ENCODE measurements at places on chromosomes 11 and 22.

DNA sequence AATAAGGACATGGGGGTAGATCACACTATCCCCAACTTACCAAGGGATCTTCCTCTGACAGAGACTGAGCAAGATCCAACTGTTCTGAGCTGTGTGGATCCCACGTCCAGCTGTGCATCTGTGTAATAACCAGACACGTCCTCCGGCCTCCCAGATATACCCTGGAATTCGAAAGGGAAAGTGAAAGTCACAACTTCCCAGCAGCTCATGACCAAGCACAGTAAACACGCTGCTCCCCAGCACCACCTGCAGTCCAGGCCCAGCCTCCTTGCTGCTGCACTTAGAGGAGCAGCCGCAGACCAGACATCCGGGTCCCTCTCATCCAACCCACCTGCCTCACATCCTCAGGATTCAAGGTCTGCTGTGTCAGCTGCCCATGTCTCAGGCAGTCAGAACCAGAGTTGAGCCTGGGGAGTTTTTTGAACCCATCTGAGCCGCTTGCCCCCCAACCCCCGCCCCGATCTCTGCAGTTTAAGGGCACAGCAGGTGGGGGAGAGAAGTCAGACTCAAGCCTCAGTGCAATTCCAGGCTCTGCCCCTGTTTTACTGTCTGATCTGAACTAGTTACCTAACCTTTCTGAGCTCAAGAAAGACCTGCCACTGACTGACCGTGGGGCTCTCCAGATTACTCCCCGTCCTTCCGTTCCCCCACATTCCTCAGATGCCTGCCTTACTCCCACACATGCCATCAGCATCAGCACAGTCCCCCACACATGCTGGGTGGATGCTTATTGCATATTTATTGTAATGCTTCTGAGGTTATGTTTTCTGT is at the start of gene APOL2:
Gene APOL2, minus strand, starts transcription at position 127 of the 771 bp plus-strand sequence. CDS start 6,365 bp downstream, outside the sequence.
- DNase-seq = peak; percentile 93

- peak; percentile 12 for DNase-seq
These were observed 3.8 kb upstream of the CPT1A start for GRCh38 chr11:68845351-68846002.

DNA sequence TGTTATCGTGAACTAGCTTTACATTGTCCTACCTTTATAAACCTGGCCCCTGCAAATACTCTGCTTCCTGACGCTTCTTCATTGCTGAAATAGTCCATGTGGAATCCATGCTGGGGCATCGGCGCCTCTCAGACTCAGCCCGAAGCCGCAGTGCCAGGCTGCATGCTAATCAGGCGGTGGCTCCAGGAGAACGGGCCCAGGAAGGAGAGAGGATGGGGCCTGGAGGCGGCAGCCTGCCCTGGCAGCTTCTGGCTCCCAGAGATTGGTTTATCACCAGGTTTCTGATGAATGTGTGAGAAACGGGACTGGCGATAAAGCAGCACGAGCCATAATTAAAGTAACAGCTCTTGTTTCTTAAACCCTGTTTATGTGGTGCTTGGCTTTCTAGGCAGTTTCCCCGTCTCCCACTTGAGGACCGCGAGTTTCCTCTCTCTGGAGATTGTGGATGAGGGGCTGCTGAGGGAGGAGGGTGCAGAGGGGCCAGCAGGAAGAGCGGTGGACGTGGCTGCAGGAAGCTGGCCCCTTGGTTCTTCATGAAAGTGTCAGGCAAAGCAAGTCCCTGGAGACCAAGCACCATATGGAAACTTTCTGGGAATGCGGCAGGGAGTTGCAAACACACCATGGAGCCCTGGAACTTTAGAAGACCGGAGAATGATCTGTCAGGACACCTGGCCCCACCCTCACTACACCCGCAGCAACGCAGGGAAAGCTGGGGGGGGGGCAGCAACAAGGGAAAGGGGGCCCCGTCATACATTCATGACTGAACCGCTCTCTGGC is 93.4 kb downstream of the NTM start:
- no peak for DNase-seq

GRCh38 chr11:62755086-62755615 is 1.2 kb upstream of the ZBTB3 start:
- no peak for DNase-seq

DNA sequence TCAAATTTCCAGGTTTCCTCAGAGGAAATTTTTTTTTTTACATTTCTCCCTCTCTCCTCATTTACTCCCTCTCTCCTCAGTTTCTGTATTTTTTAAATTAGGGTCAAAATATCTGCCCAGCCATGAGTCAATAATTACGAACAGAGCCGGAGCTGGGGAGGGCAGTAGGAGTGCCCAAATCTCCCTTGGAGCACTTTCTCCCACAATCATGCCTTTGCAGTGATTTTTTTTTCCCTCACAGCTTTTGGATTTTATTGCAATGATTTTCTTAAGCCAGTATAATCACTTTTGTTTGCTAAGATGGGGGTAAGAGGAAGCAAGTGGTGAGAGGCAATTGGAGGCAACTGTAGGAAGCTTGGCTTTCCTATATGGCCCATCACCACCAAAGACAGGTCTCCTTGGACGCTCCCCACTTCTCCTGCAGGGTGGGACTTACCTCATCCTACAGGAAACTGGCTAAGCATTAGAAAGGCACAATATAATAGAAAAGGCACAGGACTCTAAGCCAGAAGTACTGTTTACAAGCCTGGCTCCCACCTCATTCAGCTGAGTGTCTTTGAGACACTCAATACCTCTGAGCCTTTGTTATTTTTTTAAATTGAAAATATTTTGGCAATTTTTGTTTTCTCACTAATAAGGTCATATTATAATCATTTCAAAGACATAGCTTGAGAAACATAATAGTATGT is 192.6 kb upstream of the PITPNB start:
- DNase-seq = no peak

DNA sequence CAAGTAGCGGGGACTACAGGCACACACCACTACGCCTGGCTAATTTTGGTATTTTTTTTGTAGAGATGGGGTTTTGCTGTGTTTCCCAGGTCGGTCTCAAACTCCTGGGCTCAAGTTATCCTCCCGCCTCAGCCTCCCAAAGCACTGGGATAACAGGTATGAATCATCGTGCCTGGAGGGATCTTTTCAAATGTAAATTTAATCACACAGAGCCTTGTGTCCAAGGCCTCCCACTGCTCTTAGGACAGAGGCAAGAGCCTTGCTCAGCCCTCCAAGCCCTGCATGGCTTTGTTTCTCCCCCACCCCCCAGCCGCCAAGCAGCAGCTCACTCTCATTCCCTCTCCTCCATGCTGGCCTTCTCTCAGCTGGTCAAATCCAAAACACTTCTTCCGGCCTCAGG is 75.3 kb upstream of the CREB3L1 start:
- DNase-seq = no peak

GRCh38 chr11:106989078-106989455 is 29.2 kb downstream of the GUCY1A2 start:
- DNase-seq = no peak

DNA sequence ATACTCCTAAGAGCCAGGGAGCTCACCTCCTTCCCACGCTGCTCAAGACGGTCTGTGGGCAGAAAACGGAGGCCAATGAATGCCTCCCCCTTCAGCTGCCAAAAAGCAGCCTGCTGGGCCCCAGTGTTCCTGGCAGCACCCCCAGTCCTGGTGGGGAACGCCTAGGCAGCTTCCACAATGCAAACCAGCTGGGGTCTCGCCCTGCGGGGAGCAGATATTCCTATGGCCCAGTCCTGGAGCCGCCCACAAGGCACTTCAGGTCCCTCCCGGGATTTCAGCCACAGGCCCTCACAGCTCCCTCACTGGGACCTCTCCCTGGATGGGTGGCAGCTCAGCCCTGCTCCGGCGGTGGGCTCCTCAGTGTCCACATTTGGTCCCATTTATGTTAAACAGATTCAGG is 29.2 kb downstream of the A4GALT start:
- no peak for DNase-seq

DNA sequence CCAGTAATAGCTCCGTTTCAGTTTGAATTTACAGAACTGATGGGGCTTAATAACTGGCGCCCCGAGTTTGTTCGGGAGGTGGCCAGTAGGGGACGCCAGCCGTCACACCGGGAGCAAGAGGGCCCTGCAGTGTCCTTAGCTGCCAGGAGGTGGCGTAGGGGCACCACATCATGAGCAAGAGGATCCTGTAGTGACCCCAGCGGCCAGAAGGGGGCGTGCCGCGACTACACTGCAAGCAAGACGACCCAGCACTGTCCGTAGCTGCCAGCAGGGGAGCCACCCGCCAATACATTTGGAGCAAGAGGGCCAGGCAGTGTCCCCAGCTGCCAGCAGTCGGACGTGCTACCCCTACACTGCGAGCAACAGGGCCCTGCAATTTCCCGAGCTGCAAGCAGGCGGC is 663.7 kb upstream of the B3GAT1 start:
- DNase-seq = no peak

- DNase-seq = no peak
These were observed 18.3 kb upstream of the TTLL12 start for GRCh38 chr22:43205261-43205691.

DNA sequence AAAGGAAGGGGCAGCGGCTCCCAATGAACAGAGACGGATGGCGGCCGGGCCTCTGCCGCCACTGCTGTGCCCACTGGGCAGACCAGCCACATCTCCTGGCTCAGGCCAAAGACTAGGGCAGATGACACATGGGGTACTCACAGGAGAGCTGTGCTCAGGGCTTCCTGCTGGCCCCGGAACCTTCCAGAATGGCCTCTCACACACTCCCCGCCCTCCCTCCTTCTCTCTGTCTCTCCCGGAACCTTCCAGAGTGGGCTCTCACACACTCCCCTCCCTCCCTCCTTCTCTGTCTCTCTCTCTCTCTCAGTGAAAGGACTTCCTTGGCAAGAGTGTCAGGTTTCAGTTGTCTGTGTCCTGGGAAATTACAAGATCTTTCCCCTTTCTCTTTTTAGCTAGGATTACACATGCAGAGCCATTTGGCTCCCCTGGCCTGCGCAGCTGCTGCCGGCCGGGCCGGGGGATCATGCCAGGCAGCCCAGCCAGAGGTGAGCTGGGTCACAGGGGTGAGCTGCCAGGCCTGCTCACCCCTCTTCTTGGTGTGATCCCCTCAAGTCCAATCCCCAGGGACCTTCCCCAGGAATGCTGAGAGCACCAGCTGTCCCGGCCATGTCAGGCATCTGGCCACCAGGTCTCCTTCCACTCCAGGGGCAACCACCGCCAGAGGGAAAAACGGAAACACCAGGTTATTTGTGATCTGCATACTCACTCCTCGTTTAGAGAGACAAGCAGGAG is 45.3 kb upstream of the ADA2 start:
- DNase-seq = no peak

DNA sequence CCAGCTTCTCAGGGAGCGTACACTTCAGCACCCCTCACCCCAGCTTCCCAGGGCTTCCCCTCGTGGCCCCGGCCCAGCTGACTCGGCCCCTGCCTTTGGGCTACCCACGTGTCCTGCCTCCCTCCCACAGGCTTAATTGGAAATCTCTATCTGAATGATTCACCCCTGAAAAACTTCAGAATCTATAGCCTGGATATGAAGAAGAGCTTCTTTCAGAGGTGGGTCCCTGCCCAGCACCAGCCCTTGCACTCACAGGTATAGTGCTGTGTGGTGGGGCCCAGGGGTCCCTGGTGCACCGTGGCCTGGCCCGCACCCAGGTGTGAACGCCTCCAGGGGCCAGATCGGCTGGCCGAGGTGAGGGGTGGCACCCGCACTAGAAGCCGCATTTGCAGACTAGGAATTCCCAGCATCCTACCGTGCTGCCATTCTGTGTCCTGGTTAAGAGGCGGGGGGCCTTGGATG is 38.4 kb downstream of the B3GAT1 start:
- no peak for DNase-seq

DNA sequence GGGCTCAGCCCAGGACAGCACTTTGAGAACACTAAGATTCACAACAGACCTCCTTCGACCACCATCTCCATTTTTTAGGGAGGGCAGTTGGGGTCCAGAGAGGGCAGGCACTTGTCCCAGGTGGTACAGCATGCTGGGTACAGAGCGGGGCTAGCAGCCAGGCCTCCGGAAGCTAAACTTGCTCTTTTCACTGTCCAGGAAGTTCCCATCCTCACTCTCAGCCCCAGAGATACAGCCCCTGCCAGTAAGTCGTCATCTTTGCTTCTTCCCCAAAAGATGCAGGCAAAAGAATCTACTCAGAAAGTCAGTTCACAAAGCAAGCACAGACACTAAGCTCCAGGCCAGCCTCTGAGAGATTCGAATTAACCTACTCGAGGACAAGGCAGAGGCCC is 6.7 kb upstream of the RAB3IL1 start:
- no peak for DNase-seq

DNA sequence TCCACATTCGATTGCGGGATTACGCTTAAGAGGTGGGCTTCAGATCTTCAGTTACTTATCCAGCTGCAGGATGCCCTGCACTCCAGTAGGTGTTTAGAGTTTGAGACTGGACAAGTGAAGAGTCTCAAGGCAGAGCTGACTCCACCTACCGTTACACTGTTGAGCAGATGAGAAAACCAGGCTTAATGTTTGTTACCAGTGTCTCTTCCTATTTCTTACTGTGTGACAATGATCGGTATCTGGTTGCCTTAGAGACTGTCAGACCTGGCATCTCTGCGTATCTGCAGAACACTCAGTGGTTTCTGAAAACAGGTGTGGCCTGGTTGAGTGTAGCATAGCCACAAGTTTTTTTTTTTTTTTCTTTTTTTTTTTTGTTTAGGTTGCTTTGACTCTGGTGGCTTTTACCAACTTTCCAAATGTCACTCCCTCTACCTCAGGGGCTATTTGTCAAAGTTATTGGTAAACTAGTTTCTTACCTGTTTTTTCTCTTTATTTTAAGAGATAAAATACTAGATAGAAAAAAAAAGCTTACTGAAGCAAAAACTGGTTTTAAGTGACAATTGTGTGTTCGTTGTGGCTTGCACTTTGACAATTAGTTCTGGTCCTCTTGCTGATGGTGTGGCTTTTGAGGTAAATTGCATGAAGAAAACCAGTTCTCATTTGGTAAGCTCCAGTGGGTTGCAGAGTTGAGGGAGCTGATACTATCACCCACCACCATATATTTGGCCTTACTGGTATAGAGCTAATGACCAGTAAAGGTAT is 284.8 kb downstream of the ETS1 start:
- DNase-seq = no peak

DNA sequence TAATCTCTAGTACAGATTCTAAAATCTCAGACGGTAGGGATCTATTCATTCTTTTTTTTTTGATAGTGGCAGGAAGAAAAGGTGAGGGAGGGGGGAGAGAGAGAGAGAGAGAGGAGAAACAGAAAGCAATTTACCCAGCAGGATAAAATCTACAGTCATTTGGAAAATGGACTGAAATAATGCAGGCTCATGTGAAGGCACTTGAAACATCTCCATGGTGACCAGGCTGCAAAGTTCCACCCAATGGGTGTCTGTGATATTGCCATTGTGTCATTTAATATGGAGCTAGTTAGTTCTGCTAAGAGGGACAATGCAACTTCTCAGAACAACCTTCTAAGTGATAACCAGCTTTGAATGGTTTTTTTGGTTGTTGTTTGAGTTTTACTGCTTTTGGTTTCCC is 165.2 kb upstream of the RAG2 start:
- DNase-seq = no peak

- no peak for DNase-seq
These were observed 74.2 kb downstream of the MYO7A start for GRCh38 chr11:77201991-77202841.

All from SHP77 treated with DMSO at 0.1 percent for 48 hours (cell line).